Bronchial epithelial cell (primary cell): ENCODE measurements at places on chromosomes 1 and 21.
A peak's percentile ranks its signal among the peaks of the same experiment; 100 is the strongest.

DNA sequence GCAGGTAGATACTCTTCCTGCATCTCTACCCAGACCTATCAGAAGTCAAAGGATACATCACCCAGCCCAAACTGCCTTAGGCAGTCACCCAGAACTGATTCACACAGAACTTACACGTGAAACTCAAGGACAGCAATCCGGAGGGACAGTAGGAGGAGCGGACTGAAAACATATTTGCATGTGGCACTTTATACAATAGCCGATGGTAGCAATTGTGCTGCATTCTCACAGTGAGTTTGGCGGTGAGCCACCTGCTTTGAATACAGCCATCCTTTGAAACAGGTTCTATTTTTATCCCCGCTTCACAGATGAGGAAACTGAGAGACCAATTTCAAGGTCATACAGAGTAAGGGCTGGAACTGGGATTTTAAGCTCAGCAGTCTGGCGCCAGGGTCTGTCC is 69.5 kb downstream of the EDEM3 start:
- DNase-seq = no peak

DNA sequence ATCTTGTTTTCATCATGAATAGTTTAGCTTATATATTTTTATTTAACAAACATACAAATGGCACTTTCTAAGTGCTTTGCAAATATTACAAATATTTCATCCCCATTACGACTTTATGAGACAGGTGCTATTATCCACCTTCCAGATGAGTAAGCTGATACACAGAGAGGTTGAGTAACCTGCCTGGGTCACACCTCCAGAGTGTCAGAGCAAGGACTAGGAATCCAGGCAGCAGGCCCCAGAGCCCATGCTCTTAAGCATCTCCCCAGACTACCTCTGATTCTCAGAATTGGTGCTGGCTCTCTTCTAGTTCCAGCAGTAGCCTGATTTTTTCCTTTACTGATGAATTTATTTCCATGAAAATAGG is 40.0 kb downstream of the EPHB2 start:
- peak; percentile 90 for DNase-seq

DNA sequence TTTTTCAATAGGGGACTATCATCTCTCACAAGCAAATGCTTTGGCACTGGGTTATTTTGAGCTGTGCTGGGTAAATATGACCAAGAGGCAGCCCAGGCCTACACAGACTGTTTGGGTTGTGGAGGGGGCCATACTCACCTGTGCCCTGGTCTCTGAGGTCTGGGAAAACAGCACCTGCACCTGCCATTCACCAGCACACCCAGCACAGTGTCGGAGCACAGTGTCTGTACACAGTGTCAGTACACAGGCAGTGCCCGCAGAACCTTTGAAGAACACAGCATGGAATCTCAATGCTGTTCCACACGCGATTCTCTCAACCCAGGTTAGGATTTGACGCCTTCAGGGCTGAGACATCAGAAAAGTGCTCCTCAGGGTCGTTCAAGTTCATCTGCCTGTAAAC is 35.0 kb upstream of the FAM89A start:
- DNase-seq = no peak

GRCh38 chr1:18556364-18556763 is 74.3 kb upstream of the PAX7 start:
- peak; percentile 21 for DNase-seq

- DNase-seq = no peak
Measured at GRCh38 chr21:45309069-45309986, 21.6 kb upstream of the POFUT2 start.

GRCh38 chr1:198072177-198072576 is 84.6 kb upstream of the NEK7 start:
- peak; percentile 11 for DNase-seq

DNA sequence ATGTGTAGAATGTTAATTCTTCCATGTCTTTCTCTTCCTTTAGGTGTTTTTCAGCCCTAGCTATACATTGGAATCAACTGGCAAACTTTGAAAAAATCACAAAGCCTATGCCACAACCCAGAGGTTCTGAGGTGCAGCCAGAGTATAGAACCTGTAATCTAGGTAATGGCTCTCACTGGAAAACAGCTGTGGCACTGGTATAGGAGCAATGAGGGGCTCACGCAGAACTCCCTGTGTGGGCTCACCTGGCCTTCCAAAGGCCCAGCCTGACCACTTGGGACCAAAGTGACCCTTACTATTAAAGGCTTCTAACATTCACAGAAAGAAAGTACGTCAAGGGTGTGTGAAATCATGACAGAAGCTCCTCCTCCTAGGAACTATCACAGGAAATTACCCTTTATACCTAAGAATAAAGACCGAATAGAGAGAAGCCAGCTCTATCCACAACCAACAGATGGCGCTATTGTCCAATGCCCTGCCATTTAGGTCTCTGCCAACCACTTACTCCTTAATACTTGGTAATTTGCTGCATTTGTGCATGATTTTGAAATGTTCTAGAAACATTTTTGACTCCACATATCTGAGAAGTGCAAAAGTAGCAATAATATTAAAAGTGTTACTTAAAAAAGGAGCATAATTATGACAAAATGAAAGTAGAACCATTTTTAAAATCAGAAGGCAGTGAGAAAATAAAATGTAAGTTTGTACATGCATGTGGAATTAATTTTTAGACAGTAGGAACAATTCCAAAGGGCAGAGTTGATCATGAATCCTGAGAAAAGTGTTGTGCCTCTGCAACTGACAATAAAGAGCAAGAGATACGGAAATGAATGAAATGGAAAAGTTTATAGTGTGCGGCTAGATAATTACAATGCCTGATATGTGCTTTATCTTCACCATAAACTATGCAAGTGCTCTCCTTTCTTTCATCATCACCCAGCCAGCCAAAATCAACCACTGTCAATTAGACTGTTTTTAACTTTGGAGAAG is 93.1 kb upstream of the HAO2 start:
- DNase-seq = peak; percentile 66

GRCh38 chr1:159686599-159687299 is 27.6 kb downstream of the CRP start:
- no peak for DNase-seq

DNA sequence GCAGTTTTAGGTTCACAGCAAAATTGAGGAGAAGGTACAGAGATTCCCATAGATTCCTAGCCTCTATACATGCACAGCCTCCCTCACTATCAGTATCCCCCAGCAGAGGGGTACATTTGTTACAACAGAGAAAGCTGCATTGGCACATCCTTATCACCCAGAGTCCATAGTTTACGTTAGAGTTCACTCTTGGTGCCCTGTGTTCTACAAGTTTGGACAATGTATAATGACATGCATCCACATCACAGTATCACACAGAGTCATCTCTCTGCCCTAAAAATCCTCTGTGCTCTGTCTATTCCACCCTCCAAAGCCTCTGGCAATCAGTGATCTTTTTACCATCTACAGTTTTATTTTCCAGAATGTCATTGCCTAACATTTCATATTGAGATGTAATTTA is 22.3 kb upstream of the RGS16 start:
- peak; percentile 32 for DNase-seq
